ENCODE measurements at places on chromosomes 6 and 20. TPM values are rescaled to one million over a fixed set of nuclear protein-coding genes. Genes with fewer than 3 reads are reported as not detected.

GRCh38 chr20:24823176-24823784 lies 125.8 kb upstream of the CST7 start:
- DNase-seq, result no peak

GRCh38 chr20:23027721-23028120 lies 7.4 kb upstream of the SSTR4 start:
- DNase-seq, result no peak

GRCh38 chr6:41724228-41724580 lies 11.2 kb downstream of the TFEB start:
- no peak for DNase-seq

GRCh38 chr6:63272397-63272796 lies 47.4 kb downstream of the LGSN start:
- peak; percentile 46 for DNase-seq

GRCh38 chr6:50816947-50817645 lies 1.6 kb upstream of the TFAP2B start:
- no peak for DNase-seq

- no peak for DNase-seq
Observed at GRCh38 chr20:10761232-10761631, 87.4 kb upstream of the JAG1 start.

- DNase-seq, result peak; percentile 6
Observed at GRCh38 chr6:69026715-69027114, 391.6 kb downstream of the ADGRB3 start.

- DNase-seq, result no peak
Observed at GRCh38 chr6:139649732-139650131, 275.3 kb upstream of the CITED2 start.

GRCh38 chr6:107801173-107801886 lies 22.8 kb downstream of the SCML4 start:
- DNase-seq, result peak; percentile 17

DNA sequence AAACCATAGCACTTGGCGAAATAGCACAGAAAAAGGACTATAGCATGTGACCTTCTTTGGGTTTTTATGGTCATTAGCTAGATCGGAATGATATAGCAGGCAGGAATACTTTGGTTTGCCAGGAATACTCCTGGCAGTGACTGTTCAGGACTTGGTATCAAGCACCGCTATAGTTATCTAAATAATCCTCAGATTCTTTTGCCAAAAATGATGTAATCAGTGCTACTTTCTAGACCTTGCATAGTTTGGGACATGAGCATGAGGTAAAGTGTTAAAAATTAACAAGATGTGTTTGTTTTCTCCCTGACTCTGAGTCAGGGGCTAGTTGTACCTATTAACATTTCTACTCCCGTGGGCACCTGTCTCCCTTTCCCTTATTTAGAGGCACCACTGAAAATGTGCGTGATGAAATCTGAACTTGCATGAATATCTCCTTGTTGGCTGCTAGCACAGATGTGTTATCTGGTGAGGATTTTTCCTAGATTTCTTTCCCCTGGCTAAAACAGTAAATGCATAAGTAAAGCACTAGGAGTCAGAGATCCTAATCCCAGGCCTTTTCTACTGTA lies 511.0 kb downstream of the CDKAL1 start:
- no peak for DNase-seq

- DNase-seq, result no peak
Observed at GRCh38 chr20:20959031-20959755, 147.0 kb downstream of the LINC00237 start.

- no peak for DNase-seq
Observed at GRCh38 chr6:51514748-51515402, 572.5 kb downstream of the PKHD1 start.

DNA sequence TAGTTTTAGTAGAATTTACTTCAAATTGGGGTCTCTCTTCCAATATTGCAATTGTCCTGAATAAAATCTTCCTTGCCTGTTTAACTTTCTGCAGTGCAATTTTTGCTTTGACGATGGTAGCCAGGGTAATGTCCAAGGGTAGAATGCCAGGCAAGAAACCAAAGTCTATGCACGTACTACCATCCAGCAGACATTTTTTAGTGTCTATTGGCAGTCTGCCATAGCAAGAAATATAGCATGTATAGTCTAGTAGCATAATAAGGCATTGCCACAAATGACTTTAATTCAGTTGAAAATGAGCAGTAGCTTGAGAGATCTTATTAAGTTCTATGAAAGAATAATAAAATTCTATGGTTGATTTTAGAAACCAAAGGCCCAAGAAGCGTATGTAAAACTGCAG lies 62.3 kb upstream of the KCNQ5 start:
- DNase-seq, result no peak

DNA sequence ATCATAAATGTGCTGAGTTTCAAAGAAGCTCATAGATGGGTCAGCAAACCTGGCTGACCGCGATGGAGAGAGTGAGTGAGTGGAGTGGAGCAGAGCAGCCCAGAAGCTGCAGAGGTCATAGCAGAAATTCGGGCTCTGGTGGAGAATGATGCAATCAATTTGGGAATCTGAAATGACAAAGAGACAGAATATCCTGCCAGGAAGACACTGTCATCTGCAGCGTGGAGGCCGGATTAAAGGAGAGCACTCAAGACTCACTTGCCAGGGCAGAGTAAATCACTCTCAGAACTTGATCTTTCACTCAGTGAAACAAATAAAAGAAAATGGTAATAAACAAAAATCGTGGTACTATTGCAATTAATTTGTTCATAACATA lies 109.6 kb upstream of the RREB1 start:
- DNase-seq, result peak; percentile 75

GRCh38 chr6:34982424-34982852 lies 93.4 kb downstream of the ANKS1A start:
- peak; percentile 60 for DNase-seq

DNA sequence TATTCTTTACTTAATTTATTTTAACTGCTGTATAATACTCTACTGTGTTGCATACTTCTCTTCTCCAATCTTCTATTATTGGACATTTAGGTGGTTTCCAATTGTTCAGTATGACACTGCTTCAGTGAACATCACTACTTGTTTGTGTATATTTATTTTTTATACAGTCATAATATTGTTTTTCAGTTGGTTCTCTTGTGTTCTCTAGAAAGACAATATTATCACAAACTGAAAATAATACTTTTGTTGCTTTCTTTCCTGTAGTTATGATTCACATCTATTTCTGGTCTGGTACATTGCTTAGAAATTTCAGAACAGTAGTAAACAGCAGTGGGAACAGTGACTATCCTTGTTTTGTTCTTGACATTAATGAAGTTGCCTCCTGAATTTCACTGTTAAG lies 62.8 kb upstream of the GTSF1L start:
- DNase-seq, result no peak

DNA sequence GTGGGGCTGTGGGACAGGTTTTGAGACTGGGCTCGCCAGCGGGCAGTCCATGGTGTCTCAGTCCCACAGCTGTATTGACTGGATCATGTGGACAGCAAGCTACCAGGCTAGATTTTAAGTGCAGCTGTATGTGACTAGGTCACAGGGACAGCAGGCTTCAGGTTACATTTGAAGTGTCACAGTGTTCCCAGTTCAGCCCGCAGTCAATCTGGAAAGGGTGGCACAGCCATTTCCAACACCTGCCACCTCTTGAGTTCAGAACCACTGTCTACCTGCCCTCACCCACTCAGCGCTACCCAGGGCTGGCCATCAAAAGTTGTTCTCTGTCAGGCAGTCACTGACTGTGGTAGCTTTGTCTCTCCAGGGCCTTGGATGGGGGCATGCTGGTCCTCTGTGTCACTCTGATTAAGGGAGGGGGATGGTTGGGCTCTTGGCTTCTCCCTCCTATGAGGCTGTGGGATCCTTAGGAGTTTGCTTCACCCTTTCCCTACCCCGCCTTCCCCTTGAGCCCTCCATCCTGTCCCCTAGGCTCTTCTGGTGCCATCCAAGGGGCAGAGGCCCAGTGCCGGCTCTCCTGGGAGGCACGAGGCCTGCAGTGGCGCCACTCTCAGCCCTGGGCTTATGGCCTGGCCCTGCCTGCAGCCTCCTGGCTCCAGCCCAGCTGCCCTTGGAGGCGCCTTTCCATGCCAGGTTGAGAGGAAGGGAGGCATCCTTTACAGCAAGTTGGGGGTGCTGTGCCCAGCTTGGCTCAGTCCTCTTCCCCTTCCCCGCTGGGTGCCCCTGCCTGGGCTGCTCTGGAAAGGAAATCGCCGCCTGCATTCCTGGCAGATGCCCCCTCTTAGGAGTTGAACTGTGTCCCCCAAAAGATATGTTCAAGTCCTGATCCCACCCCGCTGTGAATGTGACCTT lies 44.9 kb downstream of the PNLDC1 start:
- no peak for DNase-seq

- no peak for DNase-seq
Observed at GRCh38 chr20:3802524-3803239, 6.6 kb downstream of the CDC25B start.

GRCh38 chr20:13877793-13878192 lies 93.0 kb downstream of the NDUFAF5 start:
- DNase-seq, result no peak

- no peak for DNase-seq
Observed at GRCh38 chr20:9072861-9073500, 4.1 kb downstream of the PLCB4 start.

DNA sequence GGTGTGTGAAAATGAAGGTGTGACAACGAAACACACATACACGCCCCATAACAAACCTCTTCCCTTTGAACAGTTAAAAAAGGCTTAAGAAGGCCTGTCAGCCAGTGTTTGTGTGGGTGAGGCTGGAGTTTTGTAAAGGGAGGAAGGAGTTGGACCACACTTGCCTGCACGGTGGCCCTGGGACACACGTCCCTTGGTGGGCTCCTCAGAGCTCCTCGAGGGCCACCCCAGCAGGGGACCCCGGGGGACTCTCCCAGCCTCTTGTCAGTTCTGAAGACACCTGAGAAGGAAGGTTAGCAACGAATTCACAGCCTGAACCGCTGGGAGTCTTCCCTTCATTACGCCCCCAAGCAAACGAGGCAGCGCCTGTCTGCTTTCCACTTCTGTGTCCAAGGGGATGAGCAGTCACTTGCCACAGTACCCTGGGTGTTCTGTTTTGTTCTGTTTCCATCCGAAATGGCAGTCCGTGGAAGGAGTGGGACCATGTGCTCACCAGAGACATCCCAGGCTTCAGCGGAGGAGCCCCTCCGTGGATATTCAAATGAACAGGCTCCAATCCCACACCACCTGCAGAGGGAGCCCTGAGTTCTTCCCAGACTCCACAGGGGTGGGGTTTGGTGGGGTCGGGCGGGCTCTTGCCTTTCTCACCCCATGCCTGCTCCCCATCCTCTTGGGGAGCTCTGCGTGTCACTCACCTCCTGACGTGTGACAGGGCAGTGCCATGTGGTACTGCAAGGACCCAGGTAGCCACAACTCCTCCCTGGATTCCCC lies 68.6 kb downstream of the NRN1 start:
- DNase-seq, result no peak

DNA sequence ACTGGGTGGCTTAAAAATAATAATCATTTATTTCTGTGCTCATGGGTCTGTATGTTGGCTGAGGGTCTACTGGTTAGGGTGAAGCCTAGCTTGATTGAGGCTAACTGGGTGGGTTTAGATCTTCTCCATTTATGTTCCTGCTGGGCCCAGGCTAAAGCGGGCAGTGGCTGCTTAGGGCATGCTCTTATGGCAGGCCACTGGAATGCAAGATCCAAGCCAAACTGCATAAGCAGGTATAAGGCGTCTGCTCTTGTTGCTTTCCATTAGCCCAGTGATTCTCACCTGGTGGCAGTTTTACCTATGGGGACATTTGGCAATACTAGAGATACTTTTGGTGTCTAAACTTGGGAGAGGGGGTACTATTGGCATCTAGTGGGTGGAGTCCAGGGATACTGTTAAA lies 44.5 kb downstream of the QKI start:
- no peak for DNase-seq

DNA sequence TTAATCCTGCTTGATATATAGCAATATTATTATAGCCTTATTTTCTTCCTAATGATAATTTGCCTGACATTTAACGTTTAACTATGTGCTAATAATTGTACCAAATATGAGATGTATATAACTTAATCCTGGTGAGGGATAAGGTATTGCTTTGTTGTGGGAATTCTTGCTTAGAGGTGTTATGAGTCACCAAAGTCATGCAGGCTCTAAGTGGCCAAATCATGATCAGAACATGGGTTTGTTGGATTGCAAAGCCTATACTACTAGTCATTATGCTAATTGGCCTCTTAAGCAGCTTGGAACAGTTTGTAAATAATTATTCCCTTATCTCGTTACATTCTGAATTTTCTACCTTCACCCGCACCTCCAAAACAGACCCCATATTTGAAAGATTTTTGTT lies 21.9 kb upstream of the C6orf141 start:
- DNase-seq, result no peak

DNA sequence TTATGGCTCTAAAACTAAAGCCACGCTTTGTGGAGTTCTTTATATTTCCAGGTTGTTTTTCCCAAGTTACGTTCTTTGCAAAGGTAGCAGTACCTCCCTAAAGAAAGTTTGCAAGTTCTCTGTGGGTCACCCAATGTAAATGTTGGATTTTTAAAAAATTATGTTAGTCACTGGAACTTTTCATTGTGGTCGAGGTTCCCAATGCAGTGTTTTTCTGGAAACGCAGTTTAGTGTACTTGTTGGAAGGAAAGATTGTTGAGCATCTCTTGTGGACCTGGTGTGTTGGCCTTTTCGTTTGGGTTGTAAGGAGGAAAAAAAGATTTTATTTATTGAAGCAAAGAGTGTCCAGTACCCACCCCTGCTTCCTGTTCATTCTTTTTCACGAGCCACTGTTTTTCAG lies 1.4 kb downstream of the TOP1 start:
- DNase-seq, result peak; percentile 28

- peak; percentile 36 for DNase-seq
Observed at GRCh38 chr20:63234693-63235398, 859 bp upstream of the BIRC7 start.

- peak; percentile 17 for DNase-seq
Observed at GRCh38 chr6:127737768-127738167, 160.8 kb downstream of the C6orf58 start.

- no peak for DNase-seq
Observed at GRCh38 chr6:14429396-14429795, 311.8 kb downstream of the CD83 start.

DNA sequence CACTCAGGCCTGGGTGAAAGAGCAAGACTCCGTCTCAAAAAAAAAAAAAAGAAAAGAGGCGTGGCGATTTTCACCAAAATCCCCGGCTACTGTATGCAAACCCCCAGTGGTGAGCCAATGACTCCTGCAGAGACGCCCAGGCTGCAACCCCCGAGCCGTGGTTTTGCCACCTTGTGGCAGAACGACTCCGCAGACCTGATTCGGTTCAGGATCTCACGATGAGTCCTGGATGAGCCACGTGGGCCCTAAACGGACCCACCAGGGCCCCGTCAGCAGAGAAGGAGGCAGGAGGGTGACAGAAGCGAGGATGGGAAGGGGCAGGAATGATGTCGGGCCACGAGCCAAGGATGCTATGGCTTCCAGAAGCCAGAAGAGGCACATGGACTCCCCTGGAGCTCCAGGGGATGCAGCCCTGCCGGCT lies 42.5 kb downstream of the SLC2A4RG start:
- DNase-seq, result no peak

Gene ZNF165
- total RNA-seq, result 0.86 TPM

Gene MRPL18
- total RNA-seq, result 91.3 TPM

Gene CRISP2
- total RNA-seq, result not detected

Gene UTRN
- 103 TPM for total RNA-seq

Gene TNXB
- total RNA-seq, result 23.5 TPM

Gene BACH2
- total RNA-seq, result under 0.01 TPM

Gene SERPINB6
- 95.7 TPM for total RNA-seq

Gene PARD6B
- total RNA-seq, result not detected

Gene SH3BGRL2
- total RNA-seq, result 2.2 TPM

Gene VSX1
- total RNA-seq, result not detected

Gene BTNL2
- not detected for total RNA-seq

Gene CLVS2
- total RNA-seq, result not detected

Gene SIRPA
- total RNA-seq, result 73.5 TPM

Gene NOX3
- not detected for total RNA-seq

Gene LHFPL5
- total RNA-seq, result not detected
